ENCODE measurements at places on chromosomes 16 and 17.

DNA sequence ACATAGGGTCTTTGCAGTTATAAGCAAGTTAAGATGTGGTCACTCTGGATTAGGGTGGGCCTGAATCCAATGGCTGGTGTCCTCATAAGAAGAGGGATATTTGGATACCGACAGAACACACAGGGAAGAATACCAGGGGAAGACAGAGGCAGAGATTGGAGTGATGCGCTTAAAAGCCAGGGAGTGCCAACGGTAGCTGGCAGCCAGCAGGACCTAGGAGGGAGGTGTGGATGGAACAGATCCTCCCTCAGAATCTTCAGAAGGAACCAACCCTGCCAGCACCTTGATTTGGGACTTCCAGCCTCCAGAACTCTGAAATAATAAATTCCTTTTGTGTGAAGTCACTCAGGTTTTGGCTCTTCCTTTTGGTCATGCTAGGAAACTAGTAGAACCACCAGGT, 110.2 kb upstream of the CACNG3 start:
- no peak for DNase-seq

- DNase-seq: no peak
Observed at GRCh38 chr17:49361129-49361901, 735 bp downstream of the ZNF652 start.

DNA sequence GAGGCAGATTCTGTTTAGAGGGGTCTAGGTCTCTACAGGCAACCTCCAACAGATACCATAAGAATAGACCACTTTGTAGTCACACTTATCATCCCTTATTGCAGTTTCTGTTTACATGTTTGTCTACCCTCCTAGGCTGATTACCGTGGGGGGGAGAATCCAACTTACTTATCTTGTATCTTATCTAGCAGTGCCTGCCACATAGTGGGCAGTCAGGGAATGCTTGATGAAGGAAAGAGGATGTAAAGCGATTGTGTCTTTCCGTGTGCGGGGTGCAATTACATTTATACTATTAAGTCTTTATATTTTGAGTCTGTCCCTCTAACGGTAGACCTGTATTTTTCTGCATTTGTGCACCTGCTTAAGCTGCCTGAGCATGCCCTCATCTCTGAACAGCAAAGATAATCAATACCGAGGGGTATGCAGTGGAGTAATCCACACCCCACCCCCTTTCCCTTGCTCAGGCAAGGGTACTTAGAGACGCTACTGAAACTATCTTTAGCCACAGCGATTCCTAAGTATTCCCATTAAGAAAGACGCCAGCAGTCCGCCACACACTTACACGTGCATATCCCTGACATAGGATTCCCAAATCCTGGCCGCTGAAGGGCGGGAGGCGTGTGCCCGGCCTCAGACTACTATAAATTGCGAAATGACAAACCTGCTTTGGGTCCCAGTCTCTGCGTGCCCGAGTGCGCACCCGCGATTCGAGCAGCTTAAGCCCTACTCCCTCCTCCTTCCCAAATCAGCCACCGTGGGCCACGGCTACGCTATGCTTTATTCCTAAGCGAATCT, 635 bp upstream of the AATF start:
- no peak for DNase-seq

GRCh38 chr17:28796062-28796461, 46.5 kb downstream of the FAM222B start:
- no peak for DNase-seq

GRCh38 chr17:27751622-27752490, 48.5 kb downstream of the NOS2 start:
- no peak for DNase-seq

DNA sequence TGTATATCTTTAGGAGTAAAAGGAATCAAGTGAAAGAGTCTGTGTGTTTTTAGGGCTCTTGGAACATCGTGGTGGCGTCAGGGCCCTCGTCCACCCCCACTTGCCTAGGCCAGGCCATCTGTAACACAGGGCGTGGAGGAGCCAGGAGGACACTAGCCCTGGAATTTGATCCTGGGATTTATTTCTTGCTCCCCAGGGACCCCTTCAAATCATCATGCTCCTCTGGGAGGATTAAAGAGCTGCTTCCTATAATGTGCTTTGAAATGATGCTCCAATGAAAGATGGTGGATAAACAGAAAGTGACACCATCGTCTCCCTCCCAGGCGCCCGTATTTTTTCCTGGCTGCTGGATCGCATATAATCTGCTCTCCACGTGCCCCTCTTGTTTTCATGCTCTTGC, 113.3 kb downstream of the AATF start:
- DNase-seq: no peak

GRCh38 chr17:21094298-21094704, 32.5 kb upstream of the DHRS7B start:
- no peak for DNase-seq

DNA sequence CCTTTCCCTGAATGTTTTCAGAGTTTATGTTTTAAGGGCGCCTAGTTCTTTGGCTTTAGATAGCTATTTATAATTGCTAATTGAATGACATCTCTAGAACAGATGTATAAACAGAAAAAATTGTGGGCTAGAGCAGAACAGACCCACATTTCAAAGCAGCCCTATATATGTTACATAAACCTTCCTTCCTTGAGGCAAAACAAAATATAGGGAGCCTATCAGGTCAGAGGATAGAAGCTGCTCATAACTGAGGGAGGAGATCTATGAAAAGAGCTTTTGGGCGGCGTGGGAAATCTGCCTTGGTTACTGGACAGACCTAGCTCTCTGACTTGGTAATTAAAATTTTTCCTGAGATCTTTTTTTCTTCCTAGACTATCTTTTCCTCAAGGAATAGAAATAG, 68.4 kb downstream of the SPAG9 start:
- no peak for DNase-seq

GRCh38 chr17:69461951-69462369, 47.5 kb downstream of the MAP2K6 start:
- DNase-seq: no peak

Data from glomerular endothelial cell (primary cell).